ENCODE measurements at places on chromosomes 1 and 21.

GRCh38 chr21:42572906-42573495 lies 59.3 kb downstream of the SLC37A1 start:
- DNase-seq = no peak

GRCh38 chr1:231919886-231920285 lies 293.3 kb downstream of the DISC1 start:
- DNase-seq = no peak

- no peak for DNase-seq
These were observed 14.5 kb downstream of the SAMD11 start for GRCh38 chr1:938088-938683.

DNA sequence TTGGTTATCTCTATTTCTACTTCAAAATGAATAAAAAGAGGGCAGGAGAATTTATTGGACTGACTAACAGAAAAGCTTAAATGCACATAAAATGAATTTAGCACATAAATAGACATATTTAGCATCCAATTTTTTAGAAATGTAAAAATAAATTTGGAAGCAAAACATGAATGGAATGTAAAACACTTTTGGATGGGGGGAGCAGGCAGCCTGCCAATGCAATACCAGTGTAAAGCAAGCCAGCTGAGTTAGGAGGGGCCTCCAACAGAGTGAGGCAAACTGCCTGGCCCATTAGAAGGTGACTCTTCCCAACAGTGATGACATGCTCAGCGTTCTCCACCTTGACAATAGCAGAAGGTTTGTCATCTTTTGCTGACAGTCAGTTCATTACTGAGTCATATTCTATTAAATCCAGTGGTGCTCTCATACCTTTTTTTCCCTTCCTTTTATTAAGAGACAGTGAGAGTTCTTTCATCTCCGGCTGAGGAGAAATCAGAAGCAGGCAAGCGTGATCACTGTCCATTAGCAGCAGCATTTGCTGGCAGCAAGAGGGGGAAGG lies 19.5 kb upstream of the EXO1 start:
- DNase-seq = no peak

DNA sequence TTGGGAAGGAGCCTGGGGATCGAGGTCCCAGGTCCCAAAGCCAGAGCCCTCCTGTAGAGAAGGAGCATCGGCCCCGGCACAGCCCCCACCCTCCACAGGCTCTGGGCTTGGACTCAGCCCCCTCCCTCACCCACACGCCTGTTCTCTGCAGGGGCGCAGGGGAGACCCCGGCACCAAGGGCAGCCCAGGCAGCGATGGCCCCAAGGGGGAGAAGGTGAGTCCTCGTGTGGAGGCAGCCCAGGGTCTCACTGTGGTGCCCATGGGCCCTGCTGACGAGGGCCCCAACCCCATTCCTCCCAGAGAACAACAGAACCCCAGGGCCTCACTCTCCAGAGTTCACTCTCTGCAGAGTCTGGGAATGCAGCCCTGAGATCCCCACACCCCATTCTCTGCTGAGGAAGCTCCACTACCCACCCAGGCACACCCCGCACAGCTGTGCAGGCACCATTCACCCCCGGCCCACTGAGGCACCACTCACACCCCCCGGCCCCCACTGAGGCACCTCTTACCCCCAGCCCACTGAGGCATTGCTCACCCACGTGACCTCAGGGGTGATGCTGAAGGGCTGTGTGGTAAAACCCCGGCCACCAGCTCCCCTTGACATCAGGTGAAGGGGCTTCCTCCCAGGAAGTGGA lies 21.8 kb downstream of the COL6A2 start:
- no peak for DNase-seq

Data from stimulated activated CD4-positive, alpha-beta T cell treated with anti-CD3 and anti-CD28 coated beads, Interleukin-4, amount 100 ng/mL, for 1 hour (primary cell).